ENCODE measurements at places on chromosomes 13 and 19. TPM values are rescaled to one million over a fixed set of nuclear protein-coding genes. Genes with fewer than 3 reads are reported as not detected.

- peak; percentile 49 for DNase-seq
These were observed 515 bp downstream of the UFM1 start for GRCh38 chr13:38350114-38350617.

DNA sequence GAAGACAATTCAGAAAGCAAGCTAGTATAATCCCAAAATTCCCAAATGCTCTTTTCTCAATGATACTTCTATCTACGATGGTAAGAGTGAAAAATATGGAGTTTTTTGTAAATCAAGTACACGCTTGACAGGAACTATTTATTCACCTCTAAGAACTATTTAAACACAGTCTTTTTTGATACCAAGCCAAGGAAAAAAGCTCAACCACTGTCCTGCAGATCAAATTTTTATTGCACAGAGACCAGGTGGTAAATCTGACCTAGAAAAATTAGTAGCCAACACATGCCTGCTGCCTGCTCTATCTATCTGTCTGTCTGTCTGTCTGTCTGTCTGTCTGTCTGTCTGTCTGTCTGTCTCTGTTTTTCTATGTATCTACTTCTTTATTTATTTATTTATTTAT, 292.2 kb downstream of the MZT1 start:
- no peak for DNase-seq

DNA sequence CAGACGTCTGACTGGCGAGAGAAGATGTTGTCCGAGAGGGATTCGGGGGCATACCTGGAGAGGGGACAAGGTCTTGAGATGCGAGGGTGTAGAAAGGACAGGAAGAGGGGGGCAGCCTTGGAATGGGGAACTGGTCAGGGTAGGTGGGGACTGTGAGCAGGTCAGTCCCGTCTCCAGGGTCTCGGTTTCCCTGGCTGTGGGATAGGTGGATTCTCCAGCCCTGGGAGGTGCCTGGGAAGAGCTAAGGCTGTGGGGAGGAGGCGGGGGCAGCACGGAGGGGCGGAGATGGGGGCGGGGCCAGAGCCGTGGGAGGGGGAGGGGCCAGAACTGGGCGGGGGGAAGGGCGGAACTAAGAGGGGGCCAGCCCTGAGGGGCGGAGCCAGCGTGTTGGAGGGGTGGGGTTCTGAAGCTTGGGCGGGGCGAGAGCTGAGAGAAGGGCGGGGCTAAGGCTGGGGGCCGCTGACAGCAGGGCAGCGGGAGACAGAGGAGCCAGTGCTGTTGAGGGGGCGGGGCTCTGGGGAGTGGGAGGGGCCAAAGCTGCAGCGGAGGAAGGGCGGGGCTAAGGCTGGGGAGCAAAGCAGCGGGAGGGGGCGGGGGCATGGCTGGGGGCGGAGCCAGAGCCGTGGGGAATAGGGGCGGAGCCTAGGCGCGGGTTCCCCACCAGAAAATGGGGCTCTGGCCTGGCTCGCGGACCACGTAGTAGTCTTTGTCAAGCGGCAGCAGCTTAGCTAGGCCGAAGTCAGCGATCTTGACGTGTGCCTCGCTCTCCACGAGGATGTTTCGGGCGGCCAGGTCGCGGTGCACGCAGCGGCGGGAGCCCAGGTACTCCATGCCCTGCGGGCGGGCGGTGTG, 9.5 kb upstream of the INSL3 start:
- peak; percentile 70 for DNase-seq

- no peak for DNase-seq
These were observed 9.2 kb upstream of the SULT2A1 start for GRCh38 chr19:47895165-47895782.

DNA sequence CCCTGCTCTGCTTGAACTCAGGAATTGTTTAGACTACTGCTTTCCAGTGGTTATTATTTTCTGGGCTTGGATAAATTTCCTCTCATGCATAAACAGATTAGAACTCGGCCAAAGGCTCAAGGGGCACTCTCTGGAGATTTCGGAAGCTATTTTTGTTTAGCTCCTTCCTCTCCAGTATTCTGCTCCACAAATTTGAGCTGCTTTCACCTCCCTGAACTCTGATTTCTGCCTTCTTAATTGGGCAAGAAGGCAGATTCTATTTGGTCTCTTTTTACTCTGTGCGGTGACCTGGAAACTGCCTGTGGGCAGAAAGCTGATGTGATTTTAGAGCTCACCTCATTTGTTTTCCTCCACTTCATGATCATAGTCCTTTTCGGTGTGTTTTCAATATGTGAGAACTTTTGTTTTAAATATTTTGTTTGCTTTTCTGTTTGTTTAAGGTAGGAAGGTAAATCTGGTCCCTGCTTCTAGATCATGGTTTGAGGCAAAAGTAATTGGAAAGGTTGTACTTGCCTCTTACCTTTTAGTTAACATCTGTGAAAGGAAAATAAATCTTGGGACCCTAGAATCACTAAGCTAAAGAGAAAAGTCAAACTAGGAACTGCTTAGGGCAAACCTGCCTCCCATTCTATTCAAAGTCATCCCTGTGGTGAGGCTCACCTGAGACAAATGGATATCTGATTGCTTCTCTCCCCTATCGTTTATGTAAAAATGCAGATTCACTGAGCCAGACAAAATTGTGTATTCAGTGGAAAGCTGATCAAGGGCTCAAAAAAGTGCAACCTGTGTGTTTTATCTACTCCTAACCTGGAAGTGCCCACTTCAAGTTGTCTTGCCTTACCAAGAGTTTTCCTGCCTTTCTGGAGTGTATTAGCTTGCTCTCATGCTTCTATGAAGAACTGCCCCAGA, 714.7 kb upstream of the PCDH20 start:
- DNase-seq = no peak

DNA sequence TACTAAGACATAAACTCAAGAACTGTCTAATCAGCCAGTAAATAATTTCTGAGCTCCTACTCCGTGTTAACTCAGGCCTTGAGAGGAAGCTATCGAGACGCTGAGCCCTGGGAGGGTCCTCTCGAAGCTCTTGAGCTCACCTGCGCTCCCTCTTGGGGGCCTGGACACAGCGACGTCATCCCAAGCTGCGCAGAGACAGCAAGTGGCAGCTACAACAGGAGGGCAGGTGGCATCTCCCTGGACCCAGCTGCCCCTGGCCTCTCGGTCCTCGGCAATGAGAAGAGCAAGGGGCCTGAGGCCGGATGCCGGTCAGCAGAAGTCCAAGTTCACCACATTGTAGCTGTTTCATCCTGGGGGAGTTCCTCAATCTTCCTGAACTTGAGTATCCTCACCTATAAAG, 30.5 kb upstream of the TUBGCP3 start:
- no peak for DNase-seq

- no peak for DNase-seq
These were observed 14.3 kb downstream of the MRPS12 start for GRCh38 chr19:38944981-38945506.

GRCh38 chr19:44789943-44790483, 12.3 kb downstream of the CBLC start:
- no peak for DNase-seq

DNA sequence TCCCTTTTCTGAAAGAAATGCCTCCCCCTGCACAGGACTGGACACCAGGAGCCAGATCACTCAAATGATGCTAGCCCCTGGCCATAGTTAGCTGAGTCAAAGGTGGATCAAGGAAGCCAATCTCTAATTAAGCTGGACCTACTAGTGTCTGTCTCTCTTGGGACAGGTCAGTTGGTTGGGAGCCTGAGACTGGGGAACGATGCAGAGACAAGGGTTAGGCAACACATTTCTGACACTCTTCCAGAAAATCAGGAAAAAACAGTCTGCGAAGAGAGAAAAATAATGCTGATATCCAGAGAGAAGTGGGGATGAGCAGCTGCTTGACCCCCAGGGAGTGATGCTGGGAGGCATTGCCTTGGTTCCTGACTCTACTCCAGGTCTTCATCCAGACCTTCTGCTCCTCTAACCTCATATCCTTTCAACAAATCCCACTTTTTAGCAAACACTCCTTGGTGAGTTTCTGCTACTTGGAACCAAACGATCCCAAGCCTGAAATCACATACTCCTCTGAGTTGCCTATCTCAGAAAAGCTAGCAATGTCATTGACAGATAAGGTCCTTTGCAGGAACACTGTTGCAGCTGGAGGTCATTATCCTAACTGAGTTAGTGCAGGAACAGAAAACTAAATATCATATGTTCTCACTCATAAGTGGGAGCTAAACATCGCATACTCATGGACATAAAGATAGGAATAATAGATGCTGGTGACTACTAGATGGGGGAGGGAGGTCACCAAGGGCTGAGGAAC, 369.7 kb downstream of the COG6 start:
- DNase-seq = no peak

- DNase-seq = peak; percentile 33
These were observed at the start of gene FFAR3 for GRCh38 chr19:35357867-35358573. Gene FFAR3 (plus strand): TSS chr19:35358460. CDS start chr19:35358891, 431 bp downstream.

DNA sequence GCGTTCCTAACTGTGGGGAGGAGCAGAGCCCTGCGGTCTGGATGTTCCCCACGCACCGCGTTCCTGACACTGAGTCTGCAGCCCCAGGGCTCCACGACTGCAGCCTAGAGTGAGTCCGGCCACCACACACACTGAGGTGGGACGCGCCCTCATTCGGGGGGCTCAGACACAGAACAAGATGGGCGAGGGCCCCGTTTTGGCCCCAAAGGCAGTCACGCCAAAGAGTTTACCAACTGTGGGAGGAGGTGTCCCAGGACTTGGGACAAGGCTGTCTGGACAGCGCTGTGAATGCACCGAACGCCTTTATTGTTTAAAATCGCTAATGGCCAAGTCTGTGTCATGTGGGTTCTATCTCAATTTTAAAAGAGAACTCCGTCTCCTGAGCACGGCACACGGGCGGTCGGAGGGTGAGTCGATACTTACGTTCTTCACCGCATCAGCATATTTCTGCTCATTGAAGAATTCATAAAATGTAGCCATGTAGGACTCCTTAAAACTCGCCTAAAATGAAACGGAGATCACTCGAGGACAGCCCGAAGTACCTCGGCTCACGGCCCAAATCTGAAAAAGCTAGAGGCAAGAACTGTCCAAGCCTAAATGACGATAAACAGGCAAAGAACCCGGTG, 35.2 kb upstream of the C13orf46 start:
- DNase-seq = no peak

DNA sequence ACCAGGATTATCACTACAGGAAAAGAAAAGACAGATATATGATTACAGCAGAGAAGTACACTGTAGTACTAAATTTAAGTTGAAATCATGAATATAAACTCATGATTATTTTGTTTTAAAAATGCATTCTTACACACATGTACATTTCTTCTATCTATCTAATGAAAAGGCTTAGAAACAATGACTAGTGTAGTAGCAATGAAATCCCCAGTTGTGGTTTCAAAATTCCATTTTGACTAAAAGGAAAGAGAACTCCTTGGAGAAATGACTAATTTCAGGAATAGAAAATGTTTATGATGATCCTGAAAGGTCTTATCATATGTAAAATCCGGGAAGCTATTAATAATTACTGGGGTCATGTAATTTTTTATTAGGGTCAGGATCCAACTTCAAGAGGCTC, 195.0 kb upstream of the STARD13 start:
- DNase-seq = no peak

DNA sequence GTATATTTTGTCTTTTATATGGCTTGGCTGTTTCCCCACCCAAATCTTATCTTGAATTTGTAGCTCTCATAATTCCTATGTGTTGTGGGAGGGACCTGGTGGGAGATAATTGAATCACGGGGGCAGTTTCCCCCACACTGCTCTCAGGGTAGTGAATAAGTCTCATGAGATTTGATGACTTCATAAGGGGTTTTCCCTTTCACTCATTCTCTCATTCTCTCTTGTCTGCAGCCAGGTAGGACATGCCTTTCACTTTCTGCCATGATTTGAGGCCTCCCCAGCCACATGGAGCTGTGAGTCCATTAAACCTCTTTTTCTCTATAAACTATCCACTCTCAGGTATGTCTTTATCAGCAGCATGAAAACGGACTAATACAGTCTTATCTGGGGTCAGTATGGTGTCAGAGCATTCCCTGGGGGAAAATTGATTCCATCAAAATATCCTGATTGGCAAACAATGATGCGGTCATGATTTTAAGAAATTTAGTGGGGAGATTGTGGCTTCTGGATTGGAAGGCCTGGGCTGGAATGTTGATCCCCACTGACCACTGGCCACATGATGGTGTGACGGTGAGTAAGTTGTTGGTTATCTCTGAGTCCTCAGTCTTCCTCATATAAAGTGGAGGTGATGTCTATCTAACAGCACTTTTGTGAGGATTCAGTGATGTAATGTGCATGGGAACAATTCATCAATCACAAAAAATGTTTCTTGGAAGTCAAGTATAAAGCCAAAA, 27.5 kb upstream of the ANKRD10 start:
- no peak for DNase-seq

DNA sequence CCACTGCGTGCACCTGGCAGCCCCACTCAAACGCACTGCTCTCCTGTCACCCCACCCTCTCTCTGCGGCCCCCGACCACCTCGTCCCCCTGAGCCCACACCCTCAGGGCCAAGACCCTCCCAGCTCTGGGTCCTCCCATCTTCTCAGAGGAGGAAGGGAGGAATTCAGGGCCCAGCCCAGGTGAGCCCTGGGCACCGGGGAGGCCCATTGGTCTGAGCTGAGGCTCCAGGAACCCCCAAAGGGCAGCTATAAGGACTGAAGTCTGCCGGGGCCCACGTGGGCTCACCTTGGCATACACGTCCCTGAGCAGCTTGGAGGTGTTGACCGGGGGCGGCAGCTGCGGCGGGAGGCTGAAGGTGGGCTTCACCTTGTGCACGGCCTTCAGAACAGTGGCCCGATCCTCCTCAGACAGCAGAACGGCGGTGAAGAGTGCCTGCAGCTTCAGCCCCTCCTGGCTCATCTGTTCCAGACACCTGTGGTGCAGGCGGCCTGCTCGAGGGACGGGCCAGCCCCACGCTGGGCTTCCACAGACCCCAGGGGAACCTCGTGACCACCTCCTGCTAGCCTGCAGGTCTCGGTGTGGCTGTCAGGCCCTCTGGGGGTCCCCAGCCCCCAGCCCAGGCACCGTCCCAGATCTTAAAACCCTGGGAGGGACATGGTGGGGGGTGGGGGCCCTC, 8.8 kb downstream of the POLRMT start:
- no peak for DNase-seq

DNA sequence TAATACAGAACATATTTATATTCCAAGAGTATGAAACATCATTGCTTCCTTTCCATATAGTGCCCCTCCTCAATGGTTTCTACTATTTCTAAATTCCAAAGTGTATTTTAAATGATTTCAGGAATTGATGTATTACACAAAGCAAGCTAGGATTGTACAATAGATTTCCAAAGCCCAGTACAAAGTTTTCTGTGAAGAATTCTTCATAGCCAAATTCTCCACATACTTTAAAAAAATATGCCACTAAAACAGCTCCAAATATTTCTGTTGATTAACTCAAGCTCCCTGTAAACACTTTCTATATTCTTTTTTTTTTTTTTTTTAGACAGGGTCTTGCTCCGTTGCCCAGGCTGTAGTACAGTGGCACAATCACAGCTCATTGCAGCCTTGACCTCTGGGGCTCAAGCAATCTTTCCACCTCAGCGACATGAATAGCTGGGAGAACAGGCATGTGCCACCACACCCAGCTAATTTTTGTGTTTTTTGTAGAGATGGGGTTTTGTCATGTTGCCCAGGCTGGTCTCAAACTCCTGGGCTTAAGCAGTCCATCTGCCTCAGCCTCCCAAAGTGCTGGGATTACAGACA, 50.6 kb downstream of the ELF1 start:
- DNase-seq = no peak

Gene BRCA2
- 4.3 TPM for total RNA-seq

Gene URAD
- total RNA-seq = not detected

Gene OCEL1
- 37.0 TPM for total RNA-seq

Gene LHFPL6
- total RNA-seq = not detected

Gene IGFL2
- total RNA-seq = not detected

Gene ZNF728
- total RNA-seq = not detected

Gene ZNF813
- 3.1 TPM for total RNA-seq

Gene MRPL54
- 55.5 TPM for total RNA-seq

Gene CRX
- total RNA-seq = not detected

Gene NKPD1
- 0.66 TPM for total RNA-seq

Gene ZFP36
- total RNA-seq = 2,074 TPM

Gene BRSK1
- total RNA-seq = 9.8 TPM
